ENCODE measurements at places on chromosomes 5 and 9. TPM values are rescaled to one million over a fixed set of nuclear protein-coding genes. Genes with fewer than 3 reads are reported as not detected.

- no peak overlapping the region for H3K27ac ChIP-seq
- no peak overlapping the region for H3K4me3 ChIP-seq
- no peak for DNase-seq
- no peaks in the 10 kb centered on the region for H3K27me3 ChIP-seq
- H3K4me1 ChIP-seq, result no peaks in the 10 kb centered on the region
Measured at GRCh38 chr9:135525241-135526088, 4.2 kb downstream of the LCN1 start.

GRCh38 chr9:137456061-137456863, 2.9 kb downstream of the NSMF start:
- H3K27me3 ChIP-seq, result no peaks in the 10 kb centered on the region
- H3K27ac ChIP-seq, result no peak overlapping the region
- peak; percentile 38 for DNase-seq

Gene NXNL2
- total RNA-seq, result 4.2 TPM

Gene AK8
- 3.7 TPM for total RNA-seq

Gene STK32A
- 12.8 TPM for total RNA-seq
